A549 treated with Mapracorat at 1 μM for 4 hours (cell line): ENCODE measurements at places on chromosomes 1 and 21. TPM values are rescaled to one million over a fixed set of nuclear protein-coding genes. Genes with fewer than 3 reads are reported as not detected.

The KCNK1 gene
- 15.8 to 25.2 TPM (median 18.4 TPM) in 5 replicates for total RNA-seq

The PKLR gene
- total RNA-seq: 0.04 to 0.10 TPM (median 0.04 TPM) in 3 of 5 replicates, not detected in the others

The OR2L5 gene
- not detected in 5 replicates for total RNA-seq

The PTAFR gene
- 0.09 to 0.24 TPM (median 0.18 TPM) in 5 replicates for total RNA-seq

The ADCY10 gene
- total RNA-seq: 0.04 to 0.21 TPM (median 0.04 TPM) in 3 of 5 replicates, not detected in the others

The HIVEP3 gene
- 2.8 to 3.7 TPM (median 3.1 TPM) in 5 replicates for total RNA-seq

The GCSAML gene
- total RNA-seq: not detected in 5 replicates

The NOL9 gene
- 3.5 to 4.9 TPM (median 3.9 TPM) in 5 replicates for total RNA-seq

The MPZ gene
- total RNA-seq: 0.09 to 0.43 TPM (median 0.27 TPM) in 4 of 5 replicates, not detected in the other

The GBP7 gene
- total RNA-seq: not detected in 5 replicates

The LENEP gene
- 0.34 TPM in 1 of 5 replicates, not detected in the others for total RNA-seq

The CRYAA gene
- total RNA-seq: not detected in 5 replicates

The OR6N1 gene
- not detected in 5 replicates for total RNA-seq

The SPRR1B gene
- not detected in 5 replicates for total RNA-seq

The TMEM200B gene
- total RNA-seq: 0.06 to 0.14 TPM (median 0.12 TPM) in 3 of 5 replicates, not detected in the others

The MINDY1 gene
- 2.1 to 3.7 TPM (median 2.8 TPM) in 5 replicates for total RNA-seq

The C1orf226 gene
- 0.77 to 1.2 TPM (median 0.93 TPM) in 5 replicates for total RNA-seq

The PRAMEF17 gene
- total RNA-seq: not detected in 5 replicates

The DENND2C gene
- 0.36 to 0.59 TPM (median 0.45 TPM) in 5 replicates for total RNA-seq

The OR2L3 gene
- not detected in 5 replicates for total RNA-seq

The LIPI gene
- not detected in 5 replicates for total RNA-seq

The DCST2 gene
- 0.35 to 0.69 TPM (median 0.52 TPM) in 5 replicates for total RNA-seq

The MMP23B gene
- 0.18 to 1.2 TPM (median 0.64 TPM) in 5 replicates for total RNA-seq

The OPRD1 gene
- total RNA-seq: 0.01 to 0.02 TPM (median 0.02 TPM) in 4 of 5 replicates, not detected in the other

The ANXA9 gene
- 0.51 to 1.2 TPM (median 0.92 TPM) in 5 replicates for total RNA-seq

The GPR3 gene
- 1.3 to 1.8 TPM (median 1.7 TPM) in 5 replicates for total RNA-seq

The SERTAD4 gene
- total RNA-seq: 0.50 to 1.1 TPM (median 0.64 TPM) in 5 replicates

The TFF2 gene
- total RNA-seq: not detected in 5 replicates

The ACAP3 gene
- total RNA-seq: 7.7 to 20.8 TPM (median 16.8 TPM) in 5 replicates

The APOBEC4 gene
- not detected in 5 replicates for total RNA-seq

The RAVER2 gene
- 3.9 to 5.3 TPM (median 4.7 TPM) in 5 replicates for total RNA-seq

The SPRR2A gene
- not detected in 5 replicates for total RNA-seq

The LCE2A gene
- total RNA-seq: not detected in 5 replicates

The KRTAP12-1 gene
- total RNA-seq: not detected in 5 replicates

The NECTIN4 gene
- total RNA-seq: 1.5 to 2.2 TPM (median 1.9 TPM) in 5 replicates

The HJV gene
- not detected in 5 replicates for total RNA-seq

The SPRR2B gene
- total RNA-seq: not detected in 5 replicates

The CLEC20A gene
- not detected in 5 replicates for total RNA-seq

The ZBTB48 gene
- 12.0 to 18.4 TPM (median 17.1 TPM) in 5 replicates for total RNA-seq

The CNR2 gene
- total RNA-seq: not detected in 5 replicates

The HTR6 gene
- total RNA-seq: 0.15 to 0.22 TPM (median 0.19 TPM) in 4 of 5 replicates, not detected in the other
